ENCODE measurements at places on chromosomes 7 and 10. TPM values are rescaled to one million over a fixed set of nuclear protein-coding genes. Genes with fewer than 3 reads are reported as not detected.

DNA sequence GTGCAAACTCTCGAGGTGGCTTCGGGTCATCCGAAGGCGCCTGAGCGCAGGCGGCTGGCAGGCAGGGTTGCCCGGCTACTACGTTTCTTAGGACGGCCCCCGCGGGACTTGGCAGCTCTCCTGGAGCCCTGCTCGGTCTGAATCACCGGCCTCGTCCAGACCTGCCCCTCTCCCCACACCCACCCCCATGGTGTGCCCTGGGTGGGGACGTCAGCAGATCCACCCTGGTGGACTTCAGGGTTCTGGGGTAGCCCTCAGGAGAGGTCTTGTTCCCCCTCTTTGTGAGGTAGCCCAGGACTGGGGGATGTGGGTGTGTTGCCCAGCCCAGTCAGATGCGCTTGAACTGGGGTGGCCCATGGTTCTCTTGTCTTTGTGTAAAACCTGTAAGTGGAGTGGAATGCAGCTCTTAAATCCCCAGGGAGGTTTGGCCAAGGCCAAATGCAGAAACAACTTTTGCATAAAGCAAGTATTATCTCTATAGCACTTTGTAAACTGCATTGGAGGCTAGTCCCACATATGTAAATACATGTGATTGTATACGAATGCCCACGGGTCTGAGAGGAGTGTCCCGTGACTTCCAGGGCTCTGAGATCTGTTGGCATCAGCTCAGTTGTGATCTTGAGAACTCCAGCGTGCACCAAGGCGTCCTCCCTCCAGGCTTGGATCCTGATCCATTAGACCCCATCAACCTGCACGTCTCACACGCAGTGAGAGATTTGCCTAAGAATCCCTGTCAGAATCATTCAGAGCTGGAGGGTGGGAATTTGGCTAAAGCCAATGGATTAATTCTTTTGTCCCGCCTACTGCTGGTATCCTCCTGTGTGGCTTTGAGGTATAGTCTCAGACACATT is 1.8 kb downstream of the PFKFB3 start:
- peaks cover 11% of the 10 kb centered on the region for H3K36me3 ChIP-seq
- no peaks in the 10 kb centered on the region for H3K4me1 ChIP-seq
- H3K4me3 ChIP-seq: peak overlapping the region; percentile 87
- H3K27me3 ChIP-seq: peaks cover 20% of the 10 kb centered on the region
- H3K27ac ChIP-seq: no peak overlapping the region
- DNase-seq: peak; percentile 41

The HPSE2 gene
- 0.20 TPM for total RNA-seq

GRCh38 chr10:103013416-103013815 is 95.3 kb downstream of the CNNM2 start:
- H3K4me3 ChIP-seq: no peak overlapping the region
- no peak overlapping the region for H3K27ac ChIP-seq
- H3K36me3 ChIP-seq: no peaks in the 10 kb centered on the region
- no peaks in the 10 kb centered on the region for H3K4me1 ChIP-seq

GRCh38 chr10:17443707-17444387 is 10.5 kb downstream of the ST8SIA6 start:
- no peak overlapping the region for H3K4me3 ChIP-seq
- DNase-seq: no peak
- H3K4me1 ChIP-seq: no peaks in the 10 kb centered on the region

The CABCOCO1 gene
- total RNA-seq: not detected

The CFAP70 gene
- total RNA-seq: 0.26 TPM

DNA sequence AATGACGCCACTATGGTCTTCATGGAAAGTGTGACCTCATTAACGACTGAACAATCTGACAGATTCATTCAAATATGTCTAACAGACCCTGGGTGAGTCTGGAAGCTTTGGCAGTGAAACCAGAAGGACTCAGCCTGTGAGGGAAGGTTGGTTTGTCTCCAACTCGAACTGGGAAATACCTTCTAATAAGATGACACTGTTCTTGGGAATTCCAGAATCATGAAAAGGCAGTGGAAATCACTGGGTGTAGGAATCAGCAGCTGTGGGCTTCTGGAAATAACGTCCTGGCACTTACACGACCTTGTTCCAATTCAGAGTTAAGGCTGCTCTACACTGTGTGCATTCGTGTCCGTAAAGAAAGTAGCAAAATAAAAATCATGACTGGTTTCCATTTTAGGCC is 75.1 kb downstream of the DGKI start:
- H3K27me3 ChIP-seq: no peaks in the 10 kb centered on the region
- H3K27ac ChIP-seq: no peak overlapping the region
- no peaks in the 10 kb centered on the region for H3K4me1 ChIP-seq
- H3K36me3 ChIP-seq: no peaks in the 10 kb centered on the region
- H3K4me3 ChIP-seq: no peak overlapping the region

GRCh38 chr10:112896722-112897121 is 53.3 kb upstream of the TCF7L2 start:
- no peak overlapping the region for H3K4me3 ChIP-seq
- H3K27ac ChIP-seq: no peak overlapping the region
- DNase-seq: no peak
- 0 out of 2 replicates have a peak, but pooled peaks cover 2% of the 10 kb centered on the region for H3K27me3 ChIP-seq

The NPSR1 gene
- not detected for total RNA-seq

- DNase-seq: no peak
- H3K27ac ChIP-seq: no peak overlapping the region
- H3K27me3 ChIP-seq: no peaks in the 10 kb centered on the region
Observed at GRCh38 chr10:116141855-116142254, 131.2 kb downstream of the GFRA1 start.

- no peak overlapping the region for H3K27ac ChIP-seq
- DNase-seq: peak; percentile 46
- no peaks in the 10 kb centered on the region for H3K27me3 ChIP-seq
- no peak overlapping the region for H3K4me3 ChIP-seq
Observed at GRCh38 chr10:24866604-24867583, 85.5 kb downstream of the PRTFDC1 start.

DNA sequence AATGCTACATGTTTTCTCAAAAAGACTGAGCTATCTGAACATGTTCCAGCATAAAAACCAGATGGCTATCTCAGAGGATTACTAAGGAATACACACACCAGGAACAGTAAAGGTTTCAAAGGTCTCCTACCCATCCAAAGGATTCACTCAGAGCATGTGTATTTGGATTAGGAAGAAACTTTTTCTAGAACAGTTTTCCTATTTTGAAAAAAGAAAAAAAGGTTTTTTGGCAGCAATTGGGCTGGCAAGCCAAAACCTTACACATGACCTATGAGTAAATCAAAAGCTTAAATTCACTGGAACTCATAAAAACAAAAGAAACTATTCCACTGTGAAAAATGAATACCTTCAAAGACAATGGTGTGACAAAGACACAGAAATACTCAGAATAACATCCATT is 9.6 kb downstream of the TPK1 start:
- no peaks in the 10 kb centered on the region for H3K36me3 ChIP-seq
- H3K27me3 ChIP-seq: no peaks in the 10 kb centered on the region
- H3K4me3 ChIP-seq: no peak overlapping the region
- DNase-seq: no peak

DNA sequence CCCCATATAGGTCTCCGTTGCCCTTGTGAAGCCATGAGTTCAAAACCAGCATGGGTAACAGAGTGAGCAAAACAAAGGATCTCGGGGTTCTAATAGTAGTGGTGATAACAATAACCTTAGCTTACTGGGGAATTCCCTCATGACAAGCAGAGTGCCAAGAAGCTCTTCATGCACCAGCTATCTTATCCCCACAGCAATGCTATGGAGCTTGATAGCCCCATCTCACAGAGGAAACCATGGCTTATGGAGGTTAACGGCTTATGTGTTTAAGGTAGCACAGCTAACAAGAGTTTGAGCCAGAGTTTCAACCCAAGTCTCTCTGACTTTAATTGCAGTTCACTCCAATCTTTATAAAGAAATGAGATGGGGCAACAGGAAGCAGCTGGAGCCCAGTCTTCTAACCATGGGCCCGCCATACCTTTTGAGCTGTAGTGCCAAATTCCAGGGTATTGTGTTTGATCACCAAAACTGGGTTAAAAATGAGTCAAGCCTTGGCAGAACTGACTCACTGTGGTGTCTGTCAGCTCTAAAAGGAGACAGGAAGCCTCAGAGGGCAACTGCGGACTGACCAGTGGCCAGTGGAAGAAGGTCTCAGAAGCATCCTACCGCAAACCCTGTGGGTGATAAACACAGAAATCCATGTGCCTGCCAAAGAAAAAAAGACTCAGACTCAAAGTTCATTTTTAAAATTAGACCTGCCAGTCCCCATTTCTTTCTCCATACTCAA is 16.5 kb upstream of the PLAU start:
- no peak overlapping the region for H3K27ac ChIP-seq
- no peak for DNase-seq
- H3K4me3 ChIP-seq: no peak overlapping the region
- H3K36me3 ChIP-seq: no peaks in the 10 kb centered on the region
- H3K4me1 ChIP-seq: 0 out of 2 replicates have a peak, but pooled peaks cover 2% of the 10 kb centered on the region
- H3K27me3 ChIP-seq: no peaks in the 10 kb centered on the region

The TRIM4 gene
- 6.9 TPM for total RNA-seq

DNA sequence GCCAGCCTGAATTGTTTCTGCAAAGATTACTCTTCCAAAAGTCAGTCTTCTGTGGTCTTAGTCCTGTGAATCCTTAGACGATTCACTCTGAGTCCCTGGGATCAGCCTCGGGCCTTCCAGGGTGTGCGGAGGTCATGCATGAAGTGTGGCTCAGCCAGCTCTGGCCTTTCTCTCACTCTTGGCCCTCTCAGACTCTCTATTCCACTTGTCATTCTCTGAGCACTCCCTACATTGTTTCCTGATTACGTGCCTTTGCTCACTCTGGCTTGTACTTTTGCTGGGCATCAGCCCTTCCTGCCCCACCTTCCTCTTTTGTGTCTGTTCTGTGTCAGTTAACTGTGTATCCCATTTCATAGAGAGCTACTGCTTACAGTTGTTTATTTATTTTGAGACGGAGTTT is 36.0 kb downstream of the CCNY start:
- H3K27ac ChIP-seq: no peak overlapping the region
- H3K4me3 ChIP-seq: no peak overlapping the region
- H3K27me3 ChIP-seq: no peaks in the 10 kb centered on the region
- H3K4me1 ChIP-seq: no peaks in the 10 kb centered on the region

DNA sequence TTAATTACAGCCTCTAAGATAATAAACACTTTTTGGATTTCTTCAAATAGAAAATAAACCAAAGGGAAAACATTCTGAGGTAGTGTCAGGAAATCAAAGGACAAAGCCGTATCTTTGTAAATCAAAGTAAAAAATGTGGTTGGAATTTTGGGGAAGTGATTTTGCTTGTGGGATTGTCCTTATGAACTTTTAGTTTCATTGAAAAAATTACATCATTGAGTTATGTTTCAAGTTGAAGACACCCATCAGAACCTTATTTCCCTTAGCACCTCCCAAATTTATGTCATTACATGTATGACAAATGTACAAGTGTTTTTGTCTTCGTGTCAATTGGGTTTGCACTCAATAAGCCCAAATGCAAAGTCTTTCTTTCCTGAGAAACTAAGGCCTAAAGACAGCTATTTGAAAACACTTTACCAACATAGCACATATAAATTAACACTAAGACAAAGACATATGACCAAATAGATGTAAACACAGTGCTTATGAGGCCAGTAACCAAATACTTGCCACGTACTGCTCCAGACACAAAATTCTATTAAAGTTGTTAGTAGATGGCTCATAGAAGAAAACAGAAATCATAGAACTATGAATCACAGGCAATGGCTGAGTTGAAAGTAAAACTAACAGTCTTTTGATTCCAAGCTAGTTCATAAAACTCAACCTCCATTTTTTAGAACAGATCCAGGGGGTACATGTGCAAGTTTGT is 26.9 kb upstream of the LAMB4 start:
- H3K27me3 ChIP-seq: no peaks in the 10 kb centered on the region
- no peaks in the 10 kb centered on the region for H3K36me3 ChIP-seq
- no peak for DNase-seq
- H3K4me3 ChIP-seq: no peak overlapping the region
- H3K27ac ChIP-seq: no peak overlapping the region

The HOXA11 gene
- not detected for total RNA-seq

The GDF2 gene
- not detected for total RNA-seq

DNA sequence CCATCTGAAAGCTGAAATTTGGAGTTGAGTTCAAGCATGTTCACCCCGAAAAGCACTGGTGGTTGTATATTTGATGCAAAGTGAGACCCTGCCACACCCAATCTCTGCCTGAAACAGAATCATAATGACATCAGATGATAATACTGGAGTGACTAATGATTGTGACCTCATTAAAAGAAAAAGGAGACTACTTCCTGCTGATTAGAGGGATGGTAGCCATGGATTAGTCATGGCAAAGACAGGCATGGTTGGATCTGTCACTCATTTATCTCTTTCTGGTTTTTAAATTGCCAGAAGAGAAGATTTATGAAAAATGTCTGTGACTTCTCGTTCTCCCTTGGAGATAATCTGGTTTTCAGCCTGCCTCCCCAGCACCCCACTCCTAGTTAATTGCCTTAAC is 101.2 kb downstream of the BAMBI start:
- H3K36me3 ChIP-seq: no peaks in the 10 kb centered on the region
- H3K27ac ChIP-seq: no peak overlapping the region
- H3K4me1 ChIP-seq: no peaks in the 10 kb centered on the region
- H3K27me3 ChIP-seq: no peaks in the 10 kb centered on the region
- DNase-seq: no peak

The SMO gene
- 70.0 TPM for total RNA-seq

The FAM24A gene
- total RNA-seq: not detected

The GPR37 gene
- total RNA-seq: 1.6 TPM

DNA sequence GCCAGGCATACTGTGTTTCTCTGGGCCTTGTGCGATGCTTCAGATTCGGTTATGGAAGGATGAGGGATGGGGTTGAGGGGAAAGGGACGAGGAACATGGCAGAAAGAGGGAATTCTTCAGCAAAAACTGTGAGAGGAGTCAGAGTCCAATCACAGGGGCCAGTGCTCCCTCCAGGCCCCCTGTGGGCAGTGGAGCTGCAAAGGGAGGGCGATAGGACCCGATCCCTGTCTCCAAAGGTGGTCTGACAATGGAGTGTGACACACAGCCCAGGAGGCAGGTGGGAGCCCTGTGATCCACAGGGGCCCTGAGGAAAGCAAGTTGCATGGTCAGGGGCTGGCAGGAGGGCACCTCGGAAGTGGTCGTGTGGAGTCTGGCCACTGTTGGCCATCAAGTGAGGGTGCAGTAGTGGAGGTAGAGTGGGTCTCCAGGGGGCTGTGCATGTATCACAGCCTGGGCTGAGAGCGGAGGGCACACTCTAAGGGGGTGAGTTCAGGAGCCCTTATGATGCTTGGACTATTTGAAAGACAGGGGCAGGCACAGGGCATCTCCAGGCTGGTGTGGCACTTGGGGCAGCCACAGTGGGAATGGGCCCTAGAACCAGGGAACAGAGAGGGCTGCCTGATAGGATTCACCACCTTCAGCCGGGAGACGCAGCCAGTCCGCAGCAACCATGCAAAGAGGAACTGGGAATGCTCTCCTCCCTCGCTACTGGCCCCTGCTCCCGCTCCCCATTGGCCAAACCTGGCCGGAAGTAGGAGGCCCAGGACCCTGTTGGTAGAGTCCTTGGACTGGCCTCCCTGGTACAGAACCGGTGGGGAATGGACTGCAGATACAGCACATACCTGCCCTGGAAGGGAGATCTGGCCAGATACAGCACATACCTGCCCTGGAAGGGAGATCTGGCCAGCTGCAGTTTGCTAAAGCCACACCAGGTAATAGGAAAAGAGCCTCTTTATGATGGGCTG is 115.9 kb downstream of the ADCY1 start:
- no peak overlapping the region for H3K4me3 ChIP-seq
- DNase-seq: peak; percentile 17
- H3K27me3 ChIP-seq: no peaks in the 10 kb centered on the region
- no peaks in the 10 kb centered on the region for H3K4me1 ChIP-seq
- H3K36me3 ChIP-seq: peaks cover 15% of the 10 kb centered on the region

GRCh38 chr10:68550747-68551411 is 9.3 kb upstream of the TET1 start:
- no peaks in the 10 kb centered on the region for H3K27me3 ChIP-seq
- no peak overlapping the region for H3K27ac ChIP-seq
- DNase-seq: peak; percentile 81
- H3K36me3 ChIP-seq: no peaks in the 10 kb centered on the region
- H3K4me3 ChIP-seq: no peak overlapping the region
- no peaks in the 10 kb centered on the region for H3K4me1 ChIP-seq

All from H9 (cell line).